MCF 10A (cell line): ENCODE measurements at places on chromosomes 3 and 15. TPM values are rescaled to one million over a fixed set of nuclear protein-coding genes. Genes with fewer than 3 reads are reported as not detected.

CKMT1B gene
- 10.8 and 19.0 TPM in 2 replicates for total RNA-seq

KLHL40 gene
- not detected in 2 replicates for total RNA-seq

CCDC32 gene
- 17.9 and 18.1 TPM in 2 replicates for total RNA-seq

CCDC39 gene
- total RNA-seq, result not detected in 2 replicates

MESP1 gene
- total RNA-seq, result 0.58 and 1.6 TPM in 2 replicates

SCN11A gene
- 0.05 TPM in 1 of 2 replicates, not detected in the other for total RNA-seq

CFAP20DC gene
- total RNA-seq, result 1.1 and 1.5 TPM in 2 replicates

TRANK1 gene
- 4.7 and 4.9 TPM in 2 replicates for total RNA-seq

LRTM1 gene
- not detected in 2 replicates for total RNA-seq

ANKRD63 gene
- total RNA-seq, result not detected in 2 replicates

MEIS2 gene
- total RNA-seq, result 6.9 and 10.3 TPM in 2 replicates

ZBTB47 gene
- total RNA-seq, result 10.9 and 12.4 TPM in 2 replicates

RFC4 gene
- 23.9 and 33.2 TPM in 2 replicates for total RNA-seq

SLC22A13 gene
- 1.7 and 1.9 TPM in 2 replicates for total RNA-seq

GPR149 gene
- not detected in 2 replicates for total RNA-seq

ISLR gene
- not detected in 2 replicates for total RNA-seq

NMNAT3 gene
- total RNA-seq, result 1.0 and 1.9 TPM in 2 replicates

HYKK gene
- total RNA-seq, result 1.2 and 1.3 TPM in 2 replicates

GNAI2 gene
- 122 and 123 TPM in 2 replicates for total RNA-seq

ZDHHC23 gene
- 7.4 TPM in 2 replicates for total RNA-seq

ZSCAN29 gene
- total RNA-seq, result 38.7 and 38.9 TPM in 2 replicates

STRA6 gene
- not detected in 2 replicates for total RNA-seq

IQCF6 gene
- total RNA-seq, result not detected in 2 replicates

FEZF2 gene
- total RNA-seq, result not detected in 2 replicates

GPX1 gene
- total RNA-seq, result 576 and 589 TPM in 2 replicates

ATP10A gene
- not detected in 2 replicates for total RNA-seq

ARL6 gene
- total RNA-seq, result 4.1 and 4.7 TPM in 2 replicates

COL6A6 gene
- not detected in 2 replicates for total RNA-seq

IL5RA gene
- total RNA-seq, result not detected in 2 replicates

PAK6 gene
- total RNA-seq, result 9.3 and 9.5 TPM in 2 replicates

SYNPR gene
- total RNA-seq, result not detected in 2 replicates

GOLGA6L10 gene
- total RNA-seq, result 1.9 and 2.6 TPM in 2 replicates

TGM5 gene
- 0.12 TPM in 1 of 2 replicates, not detected in the other for total RNA-seq

LOXL1 gene
- total RNA-seq, result 4.7 and 4.9 TPM in 2 replicates

MUSTN1 gene
- total RNA-seq, result 2.3 TPM in 1 of 2 replicates, not detected in the other

MYEF2 gene
- total RNA-seq, result 27.6 and 28.4 TPM in 2 replicates

SLC12A1 gene
- total RNA-seq, result not detected in 2 replicates

CCR4 gene
- total RNA-seq, result not detected in 2 replicates

SNX22 gene
- total RNA-seq, result 0.16 and 0.25 TPM in 2 replicates

UBA3 gene
- 41.1 and 57.8 TPM in 2 replicates for total RNA-seq

NRROS gene
- total RNA-seq, result not detected in 2 replicates

ANKDD1A gene
- total RNA-seq, result 0.16 and 0.66 TPM in 2 replicates

DLL4 gene
- total RNA-seq, result 0.10 TPM in 1 of 2 replicates, not detected in the other
